ENCODE measurements at places on chromosomes 1 and 21.

DNA sequence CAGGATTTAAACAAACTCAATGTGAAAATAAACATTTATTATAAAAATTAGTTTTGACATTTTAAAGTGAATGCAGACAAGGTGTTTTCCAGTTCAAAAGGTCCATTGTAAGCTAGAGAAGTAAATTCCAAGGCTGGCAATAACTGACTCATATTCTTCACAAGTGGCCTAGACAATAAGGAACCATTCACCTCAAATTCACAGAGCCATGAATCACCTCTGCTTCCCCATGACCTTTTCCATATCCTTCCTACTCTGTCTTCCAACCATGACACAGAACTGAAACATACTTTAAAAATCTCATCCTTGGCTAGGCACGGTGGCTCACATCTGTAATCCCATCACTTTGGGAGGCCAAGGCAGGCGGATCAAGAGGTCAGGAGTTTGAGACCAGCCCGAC, 24.8 kb downstream of the F11R start:
- DNase-seq: no peak

DNA sequence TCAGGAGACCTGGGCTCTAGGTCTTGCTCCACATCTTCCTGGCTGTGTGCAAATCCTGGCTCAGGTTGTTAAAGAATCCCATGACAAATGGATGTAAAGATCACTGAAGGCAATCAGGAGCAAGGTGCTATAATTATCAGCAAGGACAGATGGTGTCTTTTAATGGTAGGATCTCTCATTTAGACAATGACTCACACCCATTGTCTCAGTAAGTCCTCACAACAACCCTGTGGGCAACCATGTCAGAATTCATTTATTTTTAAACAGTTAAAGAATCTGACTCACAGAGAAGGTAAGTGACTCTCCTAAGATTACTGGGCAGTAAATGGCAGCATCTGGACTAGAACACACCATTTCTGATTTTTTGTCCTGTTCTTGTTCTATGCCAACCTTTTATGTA, 32.8 kb downstream of the RNASEL start:
- no peak for DNase-seq

- no peak for DNase-seq
Measured at GRCh38 chr1:82318265-82318664, 517.5 kb downstream of the ADGRL2 start.

- DNase-seq: no peak
Measured at GRCh38 chr21:17539323-17539722, 26.5 kb downstream of the CXADR start.

GRCh38 chr1:234206651-234207284, 166.5 kb upstream of the COA6 start:
- DNase-seq: no peak

DNA sequence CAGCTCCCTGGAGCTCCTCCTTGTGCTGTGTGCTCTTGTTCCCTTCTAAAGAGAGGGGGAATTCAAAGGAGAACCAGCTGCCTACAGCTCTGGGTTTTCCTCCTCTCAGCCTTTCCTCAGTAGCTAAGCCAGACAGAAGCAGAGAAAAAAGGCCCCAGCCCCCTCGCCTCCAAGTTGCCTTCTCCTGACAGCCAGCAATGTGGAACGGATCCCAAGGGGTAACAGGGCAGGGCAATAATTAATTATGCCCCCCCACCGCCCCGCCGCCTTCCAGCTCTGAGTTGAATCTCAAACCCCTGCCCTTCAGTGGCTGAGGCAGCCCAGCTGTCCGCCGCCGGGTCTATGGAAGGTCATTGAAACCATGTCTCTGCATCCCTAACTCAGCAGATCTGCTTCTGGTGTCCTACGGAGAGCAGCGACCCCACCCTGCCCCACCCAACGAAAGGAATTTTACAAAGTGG, 69.0 kb upstream of the GOLT1A start:
- DNase-seq: no peak

DNA sequence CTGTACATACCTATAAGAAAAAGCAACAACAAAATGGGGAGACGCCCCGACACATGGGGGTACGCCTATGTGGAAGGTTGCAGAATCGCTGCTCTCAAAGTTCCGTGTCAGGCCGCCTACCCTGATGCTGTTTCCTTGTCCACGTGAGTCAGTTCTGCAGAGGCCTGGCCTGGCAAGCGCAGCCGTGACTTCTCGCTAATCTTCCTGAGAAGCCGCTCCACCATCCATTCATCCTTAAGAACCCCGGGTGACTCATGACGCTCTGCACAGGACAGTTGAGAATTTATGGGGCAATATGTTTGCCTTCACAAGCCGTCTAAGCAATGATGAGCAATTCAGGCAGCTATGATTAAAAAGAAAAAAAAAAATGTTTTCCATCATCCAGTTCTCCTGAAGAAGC, 122.3 kb upstream of the TMPRSS2 start:
- DNase-seq: no peak

GRCh38 chr1:187300081-187300480, 471.3 kb downstream of the PLA2G4A start:
- no peak for DNase-seq

GRCh38 chr1:112522621-112523020, 13.9 kb downstream of the WNT2B start:
- DNase-seq: no peak

DNA sequence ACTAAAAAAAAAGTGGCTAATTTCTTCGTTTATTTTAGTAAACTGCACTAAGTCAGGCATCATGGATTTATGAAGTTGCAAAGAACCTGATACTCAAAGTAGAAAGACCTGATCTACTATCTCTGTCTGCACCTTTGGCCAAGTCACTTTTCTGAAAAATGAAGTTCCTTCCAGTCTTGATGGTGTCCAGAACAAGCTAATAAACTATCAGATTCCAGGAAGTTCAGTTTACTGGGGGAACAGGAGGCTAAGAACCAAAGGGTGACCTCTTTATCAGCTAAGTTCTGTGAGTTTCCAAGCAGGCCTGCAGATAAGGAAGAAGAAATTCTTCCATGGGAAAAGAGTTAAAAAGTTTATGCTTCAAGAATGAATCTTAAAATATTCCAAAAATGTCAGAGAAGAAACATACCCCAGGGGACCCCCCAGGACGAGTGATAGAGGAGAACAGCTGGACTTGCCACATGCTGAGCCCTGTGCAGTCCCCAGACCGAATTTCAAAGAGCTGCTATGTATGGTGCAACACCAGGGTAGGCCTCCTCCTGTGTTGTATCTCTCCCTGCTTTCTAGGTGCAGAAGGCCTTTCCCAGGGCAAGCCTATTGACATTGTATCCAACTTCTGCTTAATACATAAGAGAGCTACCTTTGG, 72.8 kb upstream of the FGGY start:
- DNase-seq: no peak

DNA sequence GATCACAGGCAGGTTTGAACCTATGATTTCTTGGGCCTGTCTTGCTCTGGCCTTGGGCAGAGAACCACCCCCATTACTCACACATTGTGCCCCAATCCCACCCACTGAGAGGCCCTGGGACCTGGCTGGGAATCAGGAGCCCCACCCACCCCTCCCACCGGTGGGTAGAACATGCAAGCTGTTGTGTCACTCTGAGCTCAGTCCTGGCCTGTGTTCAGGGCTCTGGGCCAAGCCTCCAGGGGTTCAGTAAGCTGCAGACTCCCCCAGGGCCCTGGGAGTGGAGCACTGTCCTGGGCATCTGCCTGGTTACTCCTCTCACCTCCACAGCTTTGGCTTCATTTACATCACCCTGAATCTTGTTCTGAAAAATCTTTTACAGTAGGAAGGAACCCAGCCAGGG, 270.5 kb downstream of the RRAGC start:
- no peak for DNase-seq

GRCh38 chr1:204384636-204385352, 25.1 kb upstream of the PLEKHA6 start:
- DNase-seq: no peak

DNA sequence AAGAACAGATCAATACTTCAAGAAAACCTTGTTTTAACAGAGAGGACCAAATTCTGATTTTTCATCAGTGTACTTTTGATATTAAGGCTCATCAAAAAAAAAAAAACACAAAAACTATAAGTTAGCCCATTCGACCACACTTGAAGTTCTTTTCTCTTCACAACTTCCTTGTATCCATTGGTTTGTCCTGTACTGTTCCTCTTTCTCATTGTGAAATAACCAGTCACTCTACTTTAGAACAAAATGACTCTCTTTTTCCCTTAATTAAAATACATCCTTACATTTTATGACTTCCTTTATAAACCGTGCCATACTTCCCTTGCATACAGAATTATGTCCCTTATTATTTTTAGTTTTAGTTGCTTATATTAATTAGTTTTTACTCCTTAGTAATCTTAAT, 8.4 kb downstream of the QSOX1 start:
- no peak for DNase-seq

GRCh38 chr1:17719874-17720273, 35.3 kb upstream of the ACTL8 start:
- no peak for DNase-seq

DNA sequence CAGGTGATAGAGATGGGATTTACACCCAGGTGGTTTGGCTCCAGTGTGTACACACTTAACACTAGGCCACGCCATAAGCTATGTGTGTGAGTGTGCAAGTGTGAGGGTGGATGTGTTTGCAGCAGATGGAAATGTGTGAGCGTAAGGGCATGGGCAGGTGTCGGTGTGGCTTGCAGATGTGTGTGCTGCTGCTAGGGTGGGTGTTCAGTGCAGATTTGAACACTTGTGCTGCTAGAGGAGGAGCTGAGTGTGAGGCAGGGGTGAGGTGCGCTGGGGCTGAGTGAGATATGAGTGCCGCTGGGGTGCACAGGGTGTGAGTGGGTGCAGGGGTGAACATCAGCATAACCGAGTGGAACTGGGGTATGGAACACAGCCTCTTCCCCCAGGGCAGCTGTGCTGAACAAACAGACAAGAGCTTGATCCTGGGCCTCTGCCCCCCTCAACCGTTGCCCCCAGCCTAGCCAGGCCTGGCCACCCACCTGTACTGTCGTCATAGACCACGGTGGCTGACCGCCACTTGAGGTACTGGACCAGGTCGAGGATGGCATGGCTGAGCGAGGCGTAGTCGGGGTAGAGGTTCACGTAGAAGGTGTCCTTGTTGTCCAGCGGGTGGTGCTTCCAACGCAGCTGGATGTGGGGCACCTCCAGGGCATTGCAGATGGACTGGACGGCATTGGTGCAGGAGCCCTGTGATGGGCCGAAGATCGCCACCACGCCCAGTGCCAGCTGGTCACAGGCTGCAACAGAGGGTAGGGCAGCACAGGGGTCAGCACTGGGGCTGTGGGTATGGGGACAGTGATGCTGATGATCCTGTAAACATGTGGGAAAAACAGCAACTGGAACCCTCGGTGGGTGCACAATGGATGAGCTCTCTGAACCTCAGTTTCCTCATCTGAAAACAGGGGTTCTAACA, 153.9 kb downstream of the GRIK3 start:
- no peak for DNase-seq

GRCh38 chr1:108592030-108592759, 32.3 kb downstream of the EEIG2 start:
- no peak for DNase-seq

GRCh38 chr21:34793471-34793870, 124.7 kb downstream of the CLIC6 start:
- DNase-seq: no peak

DNA sequence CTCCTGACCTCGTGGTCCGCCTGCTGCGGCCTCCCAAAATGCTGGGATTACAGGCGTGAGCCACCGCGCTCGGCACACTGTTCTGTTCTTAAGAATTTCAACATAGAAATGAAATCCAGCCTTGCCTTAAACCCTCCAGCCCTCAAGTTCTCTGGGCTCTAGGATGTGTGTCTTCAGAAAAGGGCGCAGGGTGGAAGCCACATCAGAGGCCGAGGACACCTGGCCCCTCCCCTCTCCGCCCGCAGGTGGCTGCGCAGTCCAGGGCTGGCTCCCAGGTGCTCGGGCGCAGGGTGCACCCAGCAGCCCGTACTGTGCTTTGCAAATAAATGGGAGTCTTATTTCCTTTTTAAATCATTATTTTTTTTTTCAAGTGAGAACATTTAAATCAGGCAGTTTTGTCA, 2.0 kb upstream of the C1orf174 start:
- DNase-seq: peak; percentile 26

All from activated T-cell treated with anti-CD3 and anti-CD28 coated beads, Interleukin-2, amount 50 U/mL, for 72 hours (primary cell).